Cardiac fibroblast (primary cell): ENCODE measurements at places on chromosomes 7 and 10.

DNA sequence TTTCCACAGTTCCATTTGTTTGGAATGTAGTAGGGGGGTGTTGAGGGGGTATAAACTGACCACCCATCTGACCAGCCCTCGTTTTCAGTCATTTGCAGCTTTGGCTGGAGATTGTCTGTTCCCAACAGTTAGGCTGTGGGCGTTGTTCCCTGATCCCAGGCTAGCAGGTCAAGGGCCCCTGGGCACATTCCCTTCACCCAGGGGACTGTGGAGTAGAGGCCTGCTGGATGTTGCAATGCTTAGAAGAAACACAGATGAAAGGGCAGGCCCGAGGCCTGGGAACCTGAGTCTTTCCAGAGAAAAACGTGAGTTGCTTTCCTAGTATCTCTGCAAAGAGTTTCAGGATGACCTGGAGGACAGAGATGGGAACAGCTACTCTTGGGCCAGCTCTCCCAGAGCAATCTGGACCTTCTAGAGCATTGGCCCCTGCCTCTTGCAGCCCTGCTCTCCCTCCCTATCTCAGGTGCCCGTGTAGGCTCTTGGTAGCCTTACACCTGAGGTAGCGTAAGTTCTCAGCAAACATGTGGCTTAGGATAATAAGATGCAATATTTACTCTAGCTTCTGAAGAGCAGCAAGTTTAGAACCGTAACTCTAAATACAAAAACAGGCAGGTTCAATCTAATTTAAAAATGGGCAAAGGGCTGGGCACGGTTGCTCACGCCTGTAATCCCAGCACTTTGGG, 99.4 kb upstream of the EFCAB10 start:
- DNase-seq: peak; percentile 29

GRCh38 chr7:111529507-111530355, 32.6 kb downstream of the IMMP2L start:
- peak; percentile 20 for DNase-seq

GRCh38 chr7:23710000-23710399, at the start of gene STK31:
TSS of gene STK31 (plus strand) at chr7:23710219. CDS start at chr7:23710286, 67 bp downstream.
- no peak for DNase-seq

DNA sequence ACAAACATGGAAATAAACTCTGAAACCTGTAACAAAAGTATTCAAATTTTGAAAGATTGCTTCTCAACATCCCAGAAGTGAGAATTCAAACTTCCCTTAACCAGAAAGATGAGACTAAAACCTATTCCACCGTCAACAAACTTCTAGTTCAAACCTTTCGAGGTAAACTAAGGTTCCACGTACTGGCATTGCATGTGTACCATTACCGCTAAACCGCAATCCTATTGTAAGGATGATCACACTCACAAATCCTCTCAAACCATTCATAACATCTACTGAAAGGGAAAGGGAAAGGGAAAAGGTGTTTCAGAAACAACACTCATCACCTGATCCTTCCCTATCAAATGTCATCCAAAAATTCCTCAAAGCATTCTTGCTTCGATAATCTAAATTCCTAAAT, 3.1 kb downstream of the SMURF1 start:
- DNase-seq: no peak

DNA sequence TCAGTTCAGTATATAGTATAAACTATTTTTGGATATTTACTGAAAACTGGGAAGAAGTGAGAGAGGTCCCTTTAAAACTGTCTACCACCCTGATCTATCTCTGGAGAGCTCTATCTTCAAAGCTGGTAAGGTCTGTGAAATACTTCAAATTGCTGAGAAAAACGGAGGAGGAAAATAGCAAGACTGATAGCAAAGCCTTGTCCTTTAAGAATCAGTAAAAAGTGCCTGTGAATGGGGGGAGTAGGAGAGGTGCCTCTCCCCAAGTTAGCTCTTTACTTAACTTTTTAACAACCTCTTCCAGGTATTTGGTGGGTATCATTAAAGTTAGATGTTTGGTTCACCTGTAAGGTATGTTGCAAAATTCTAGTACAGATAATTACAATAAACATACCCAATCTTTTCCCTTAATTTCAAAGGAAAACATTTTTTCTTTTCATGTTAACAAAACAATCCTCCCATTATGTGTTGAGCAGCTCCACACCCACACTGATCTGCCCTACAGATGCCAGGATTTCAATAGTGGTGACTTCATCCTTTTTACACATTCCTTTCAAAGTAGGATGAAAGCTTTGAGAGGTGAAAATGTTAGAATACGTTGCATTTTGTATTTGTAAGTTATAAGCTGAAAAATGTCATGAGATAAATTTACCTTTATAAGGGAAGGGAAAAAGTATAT, 149.2 kb downstream of the CRPPA start:
- DNase-seq: peak; percentile 11

DNA sequence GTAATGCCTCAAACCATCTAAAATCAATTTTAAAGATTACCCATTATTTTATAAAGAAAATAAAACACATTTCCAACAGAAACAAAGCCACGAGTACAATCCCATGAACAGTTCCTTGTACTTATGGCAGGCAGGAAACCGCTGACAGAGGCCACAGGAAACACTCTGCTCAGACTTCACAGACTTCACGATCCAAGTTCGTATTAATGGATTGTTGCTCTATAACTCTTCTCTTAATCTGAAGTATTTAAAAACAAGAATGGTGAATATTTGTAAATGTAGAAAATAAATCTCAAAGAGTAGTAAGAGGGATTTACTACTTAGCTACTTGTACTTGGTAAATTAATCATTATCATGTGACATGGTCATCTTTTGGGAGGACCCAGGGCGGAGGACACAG, 78.3 kb downstream of the SNX10 start:
- no peak for DNase-seq

GRCh38 chr7:138608275-138608674, 92.9 kb downstream of the SVOPL start:
- DNase-seq: peak; percentile 52

DNA sequence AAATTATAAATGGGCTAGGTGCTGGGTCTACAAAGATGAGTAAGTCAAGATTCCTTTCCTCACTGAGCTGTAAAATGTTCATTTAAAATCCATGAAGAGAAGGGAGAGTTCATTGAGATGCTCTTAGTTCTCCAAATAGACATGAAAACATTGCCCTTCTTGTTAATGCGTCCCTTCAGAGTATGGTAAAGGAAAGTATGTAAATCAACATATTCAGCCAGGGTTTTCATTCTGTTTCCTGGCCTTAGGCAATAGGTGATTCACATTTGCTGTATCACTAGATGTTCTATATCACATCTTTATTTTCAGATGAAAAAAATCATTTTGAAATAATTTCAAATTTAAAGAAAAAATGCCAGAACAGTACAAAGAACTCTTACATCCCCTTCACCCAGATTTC, 5.4 kb downstream of the ANKIB1 start:
- DNase-seq: no peak

- DNase-seq: no peak
These were observed 4.7 kb upstream of the EBLN1 start for GRCh38 chr10:22222236-22223190.

GRCh38 chr10:4771554-4772201, 54.3 kb upstream of the AKR1E2 start:
- DNase-seq: peak; percentile 94

DNA sequence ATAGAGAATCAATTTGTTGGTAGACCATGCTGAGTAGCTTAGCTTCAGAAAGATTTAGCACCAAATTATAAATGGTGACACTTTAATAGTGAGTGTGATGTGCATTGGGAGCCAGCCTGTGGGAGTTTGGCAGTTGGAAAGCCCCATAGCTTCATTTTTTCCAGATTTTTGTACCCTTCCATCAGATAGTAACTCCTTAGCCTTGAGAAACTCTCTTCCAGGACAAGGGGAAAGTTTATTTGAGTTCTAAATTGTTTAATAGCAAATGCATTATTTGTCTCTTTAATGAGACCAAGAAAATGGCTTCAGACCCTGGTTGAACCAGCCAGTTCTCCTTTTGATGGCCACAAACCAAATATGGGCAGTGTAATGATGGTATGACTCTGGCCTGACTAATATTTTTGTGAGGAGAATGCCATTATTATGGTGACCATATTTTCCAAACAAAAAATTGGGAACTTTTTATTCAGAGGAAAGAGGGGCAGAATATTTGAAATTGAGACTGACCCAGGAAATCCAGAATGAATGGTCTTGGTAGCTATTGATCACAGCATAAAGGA, 49.8 kb downstream of the PLCE1 start:
- no peak for DNase-seq

DNA sequence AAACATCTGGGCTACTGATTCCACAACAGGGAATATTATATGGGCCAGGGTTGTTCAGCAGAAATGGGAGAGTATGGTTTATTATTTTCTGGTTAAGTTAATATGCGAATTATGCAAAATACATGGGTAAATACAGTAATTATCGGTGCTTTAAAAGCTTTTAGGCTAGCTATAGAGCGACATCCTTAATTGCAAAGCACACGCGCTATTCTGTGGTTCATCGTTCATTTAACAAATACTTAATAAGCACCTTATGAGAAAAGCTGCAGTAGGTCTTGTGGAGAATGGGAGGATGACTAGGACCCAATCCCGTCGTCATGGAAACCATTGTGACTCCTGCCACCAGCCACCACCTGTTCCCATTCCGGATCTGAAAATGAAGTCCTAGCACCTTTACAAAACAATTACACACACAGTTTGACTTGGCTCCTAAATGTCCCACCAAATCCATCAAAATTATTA, 623 bp upstream of the CEP41 start:
- DNase-seq: no peak

DNA sequence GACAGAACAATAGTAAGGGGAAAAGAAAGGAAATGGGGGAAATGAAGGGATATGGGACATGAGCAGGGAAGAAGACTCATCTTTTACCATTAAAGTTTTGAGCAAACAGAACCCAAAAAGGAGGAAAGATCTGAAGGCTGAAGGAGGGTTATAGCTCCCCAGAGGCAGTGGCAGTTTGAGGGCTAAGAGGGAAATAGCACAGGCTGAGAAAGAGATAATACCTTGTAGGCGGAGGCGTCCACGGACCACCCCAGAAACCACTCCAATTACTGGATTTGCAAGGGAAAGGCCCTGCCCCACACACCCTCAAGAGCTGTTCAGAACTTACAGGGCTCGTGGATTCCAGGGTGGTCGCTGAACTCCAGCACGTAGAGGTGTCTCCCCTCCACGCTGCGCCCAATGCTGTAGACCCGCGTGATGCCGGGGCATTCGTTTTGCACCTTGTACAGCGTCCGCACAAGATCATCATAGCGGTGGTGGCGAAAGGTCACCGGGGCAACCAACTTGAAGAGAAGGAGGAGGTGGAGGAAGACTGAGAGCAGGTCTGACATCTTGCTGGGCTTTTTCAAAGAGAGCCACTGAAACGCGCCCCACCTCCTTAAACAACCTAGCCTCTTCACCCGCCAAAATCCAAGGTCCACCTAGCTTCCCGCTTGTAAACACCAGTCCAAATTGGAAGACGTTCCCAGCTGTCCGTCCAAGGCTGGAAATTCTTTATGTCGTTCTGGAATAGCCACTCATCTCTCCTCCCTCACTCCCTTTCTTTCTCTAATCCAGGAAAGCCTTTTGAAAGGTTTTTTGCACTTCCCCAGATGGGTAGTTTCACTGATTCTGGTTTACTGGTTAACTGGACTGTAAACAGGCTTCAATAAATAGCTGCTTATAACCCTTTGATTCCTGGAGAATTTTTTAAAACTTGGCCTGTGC, at the start of gene CPN1:
TSS of gene CPN1 (minus strand) at position 795 of the 927 bp plus-strand sequence. CDS start at position 551, 244 bp downstream.
- DNase-seq: no peak

- no peak for DNase-seq
These were observed 282.8 kb downstream of the SNX10 start for GRCh38 chr7:26574476-26574875.

- peak; percentile 81 for DNase-seq
These were observed 48.7 kb upstream of the FXYD4 start for GRCh38 chr10:43322769-43323168.

DNA sequence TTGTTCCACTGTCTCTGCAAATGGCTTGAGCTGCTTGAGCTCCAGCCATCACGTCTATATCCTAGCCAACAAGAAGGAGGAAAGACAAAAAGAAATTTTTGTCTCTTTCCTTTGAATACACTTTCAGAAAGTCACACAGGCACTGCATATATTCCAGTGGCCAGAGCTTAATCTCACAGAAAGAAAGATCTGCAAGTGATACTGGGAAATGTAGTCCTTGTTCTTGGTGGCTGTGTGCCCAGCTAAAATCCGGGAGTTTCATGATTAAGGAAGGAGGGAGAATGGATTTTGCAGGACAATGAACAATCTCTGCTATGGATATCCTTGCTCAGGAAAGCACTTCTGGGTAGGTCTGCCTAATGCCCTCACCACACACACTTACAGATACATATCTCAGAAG, 19.5 kb upstream of the DLG5 start:
- peak; percentile 43 for DNase-seq

GRCh38 chr7:114652041-114652440, 237.4 kb downstream of the FOXP2 start:
- DNase-seq: no peak
